ENCODE measurements at places on chromosomes 16 and 17. TPM values are rescaled to one million over a fixed set of nuclear protein-coding genes. Genes with fewer than 3 reads are reported as not detected.

GRCh38 chr17:55463600-55463999 lies 42.0 kb upstream of the MMD start:
- no peak overlapping the region for H3K27ac ChIP-seq
- no peak overlapping the region for H3K4me3 ChIP-seq
- H3K27me3 ChIP-seq: no peaks in the 10 kb centered on the region
- peaks cover 13% of the 10 kb centered on the region for H3K4me1 ChIP-seq
- no peak for DNase-seq
- H3K36me3 ChIP-seq: no peaks in the 10 kb centered on the region

GRCh38 chr16:75761108-75761507 lies 34.8 kb upstream of the CPHXL start:
- H3K36me3 ChIP-seq: no peaks in the 10 kb centered on the region
- 0 out of 2 replicates have a peak, but pooled peaks cover 4% of the 10 kb centered on the region for H3K27me3 ChIP-seq
- no peaks in the 10 kb centered on the region for H3K4me1 ChIP-seq
- DNase-seq: peak; percentile 32

DNA sequence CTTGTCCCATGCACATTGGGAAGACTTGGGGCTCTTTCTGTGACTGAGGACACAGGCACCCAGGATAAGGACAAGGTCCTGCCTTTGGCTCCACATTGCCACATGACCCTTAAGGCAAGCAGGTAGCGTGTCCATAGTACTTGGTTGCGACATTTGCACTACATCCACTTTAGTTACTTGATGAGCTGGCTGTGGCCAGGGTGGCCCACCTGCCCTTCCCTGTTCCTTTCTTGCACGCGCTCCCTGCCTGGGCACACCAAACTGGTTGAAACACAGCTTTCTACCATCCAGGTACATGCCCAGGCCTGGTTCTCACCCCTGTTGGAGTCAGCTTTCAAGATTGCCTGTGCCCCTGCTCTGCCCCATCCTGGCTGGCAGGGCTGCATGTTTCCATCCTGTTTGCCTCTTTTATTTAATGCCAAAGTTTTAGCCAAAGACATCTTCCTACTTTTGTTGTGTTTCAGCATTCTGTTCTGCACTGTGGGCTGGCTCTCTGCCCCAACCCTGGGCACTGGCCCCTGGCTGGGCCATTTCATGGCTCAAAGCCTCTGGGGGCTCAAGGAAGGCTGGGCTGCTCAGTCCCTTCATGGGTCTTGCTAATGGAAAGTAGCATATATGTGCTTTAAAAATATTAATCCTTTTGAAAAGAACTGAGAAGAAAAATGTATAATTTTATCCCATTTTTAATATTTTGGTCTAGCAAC lies 3.2 kb downstream of the B3GNT9 start:
- no peaks in the 10 kb centered on the region for H3K36me3 ChIP-seq
- no peaks in the 10 kb centered on the region for H3K27me3 ChIP-seq
- no peak for DNase-seq
- no peak overlapping the region for H3K4me3 ChIP-seq
- H3K4me1 ChIP-seq: no peaks in the 10 kb centered on the region
- H3K27ac ChIP-seq: no peak overlapping the region

- no peak overlapping the region for H3K27ac ChIP-seq
- no peak for DNase-seq
- H3K27me3 ChIP-seq: no peaks in the 10 kb centered on the region
- no peaks in the 10 kb centered on the region for H3K36me3 ChIP-seq
Observed at GRCh38 chr16:17026600-17027242, 444.0 kb downstream of the XYLT1 start.

DNA sequence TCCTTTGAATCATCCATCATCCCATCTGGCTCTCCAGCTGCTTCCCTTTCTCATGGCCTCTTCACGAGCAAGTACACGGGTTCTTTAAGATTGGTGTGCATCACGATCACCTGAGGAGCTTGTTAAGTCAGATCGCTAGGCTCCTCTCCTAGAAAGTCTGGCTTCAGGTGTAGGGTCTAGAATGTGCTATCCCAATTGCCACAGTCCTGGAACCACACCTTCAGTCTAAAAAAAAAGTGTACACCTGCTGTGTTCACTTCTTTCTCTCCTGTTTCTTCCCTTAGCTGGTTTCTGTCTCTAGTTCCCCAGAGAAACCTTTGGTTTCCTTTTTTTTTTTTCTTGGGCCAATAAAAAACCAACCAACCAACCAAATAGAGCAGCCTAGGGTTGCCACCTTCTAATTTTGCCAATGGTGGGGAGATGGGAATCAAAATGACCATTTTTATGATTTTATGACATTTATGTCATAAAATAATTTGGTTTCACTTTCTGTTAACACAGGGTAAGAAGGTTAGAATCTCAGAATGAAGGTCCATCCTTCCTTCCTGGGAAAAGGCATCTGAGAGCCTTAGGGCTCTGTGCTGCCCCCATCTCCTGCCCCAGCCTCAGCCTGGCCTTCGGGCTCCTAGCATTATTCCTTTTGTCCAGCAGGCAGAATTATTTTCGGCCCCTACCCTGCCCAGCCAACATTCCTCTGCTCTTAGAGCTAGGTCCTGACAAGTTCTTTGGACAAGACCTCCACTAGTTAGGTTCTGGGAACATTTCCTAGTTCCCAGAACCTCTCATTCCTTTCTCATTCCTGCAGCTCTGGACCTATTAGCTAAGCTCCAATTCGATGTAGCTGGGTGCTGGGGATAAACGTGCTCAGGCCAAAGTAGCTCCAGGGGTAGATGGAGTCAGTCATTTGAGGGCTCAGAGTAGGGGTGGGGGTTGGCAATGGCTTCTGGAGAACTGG lies 1.9 kb upstream of the GGT6 start:
- no peak for DNase-seq
- H3K4me3 ChIP-seq: no peak overlapping the region
- H3K27me3 ChIP-seq: no peaks in the 10 kb centered on the region

DNA sequence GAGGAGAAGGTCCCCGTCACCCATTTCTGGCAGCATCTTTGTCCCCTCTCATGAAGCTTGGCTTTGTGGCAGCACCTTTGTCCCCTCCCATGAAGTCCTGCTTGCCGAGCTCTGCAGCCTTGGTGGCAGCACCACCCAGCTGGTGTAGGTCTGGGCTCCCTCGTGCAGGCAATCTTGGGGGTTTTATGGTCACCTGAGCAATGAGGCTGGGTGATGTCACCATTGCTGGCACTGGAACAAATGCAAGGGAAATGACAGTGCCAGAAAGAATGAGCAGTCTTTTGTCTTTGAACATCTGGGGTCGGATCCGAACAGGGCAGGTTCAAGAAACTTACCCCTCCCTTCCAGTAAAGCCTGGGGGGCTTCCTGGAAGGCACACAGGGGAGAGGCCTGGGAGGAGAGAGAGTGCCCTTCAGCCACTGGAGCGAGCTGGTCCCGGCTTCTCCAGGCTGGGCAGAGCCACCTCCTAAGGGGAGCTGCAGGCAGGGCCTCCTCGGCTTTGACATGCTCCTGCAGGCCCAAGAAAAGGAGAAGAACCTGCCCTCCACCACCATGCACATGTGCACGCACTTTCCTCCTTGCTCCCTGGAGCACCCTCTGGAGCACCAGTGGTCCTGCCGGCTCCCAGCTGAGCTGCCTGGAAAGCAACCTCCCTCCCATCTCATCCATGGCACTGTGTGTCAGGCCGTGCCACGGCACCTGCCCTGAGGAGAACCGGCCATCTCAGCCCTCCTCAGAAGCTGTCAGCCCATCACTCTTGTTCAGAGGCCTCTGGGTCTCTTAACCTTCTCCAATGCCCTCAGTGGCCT lies 16.0 kb downstream of the BTBD17 start:
- peaks cover 30% of the 10 kb centered on the region for H3K27me3 ChIP-seq
- peak; percentile 48 for DNase-seq
- H3K36me3 ChIP-seq: no peaks in the 10 kb centered on the region
- H3K4me1 ChIP-seq: peaks cover 5% of the 10 kb centered on the region

DNA sequence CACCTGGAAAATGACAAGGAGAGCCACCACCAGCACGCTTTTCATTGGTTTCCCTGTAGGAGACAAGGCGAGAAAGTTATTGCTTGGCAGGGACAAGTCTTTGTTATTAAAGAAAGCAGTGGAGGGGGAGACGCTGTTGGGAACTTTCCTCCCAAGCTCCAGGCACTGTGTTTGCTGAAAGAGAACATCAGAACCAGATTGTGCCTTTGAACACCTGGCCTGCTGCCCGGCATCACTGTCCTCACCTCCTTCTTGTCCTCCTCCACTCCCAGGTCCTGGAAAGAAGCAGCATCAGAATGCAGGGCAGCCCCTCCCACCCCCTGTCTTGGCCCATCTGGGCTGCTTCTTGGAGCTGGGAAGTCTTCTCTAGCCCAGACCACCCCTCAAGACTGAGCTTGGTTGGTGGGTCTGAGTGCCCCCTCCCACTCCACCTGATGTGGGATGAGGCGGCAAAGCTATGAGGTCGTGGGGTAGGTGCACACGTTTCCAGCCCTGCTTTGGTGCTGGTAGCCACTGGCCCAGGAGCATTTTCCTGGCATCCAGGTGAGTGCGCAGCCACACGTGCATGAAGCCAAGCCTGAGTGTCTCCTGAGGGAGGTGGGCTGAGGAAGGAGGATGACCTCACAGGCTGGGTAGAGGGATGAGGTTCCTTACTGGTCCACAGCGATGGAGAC lies 6.2 kb downstream of the CCR7 start:
- H3K4me1 ChIP-seq: peaks cover 6% of the 10 kb centered on the region
- no peaks in the 10 kb centered on the region for H3K36me3 ChIP-seq
- no peak for DNase-seq
- H3K27ac ChIP-seq: no peak overlapping the region

DNA sequence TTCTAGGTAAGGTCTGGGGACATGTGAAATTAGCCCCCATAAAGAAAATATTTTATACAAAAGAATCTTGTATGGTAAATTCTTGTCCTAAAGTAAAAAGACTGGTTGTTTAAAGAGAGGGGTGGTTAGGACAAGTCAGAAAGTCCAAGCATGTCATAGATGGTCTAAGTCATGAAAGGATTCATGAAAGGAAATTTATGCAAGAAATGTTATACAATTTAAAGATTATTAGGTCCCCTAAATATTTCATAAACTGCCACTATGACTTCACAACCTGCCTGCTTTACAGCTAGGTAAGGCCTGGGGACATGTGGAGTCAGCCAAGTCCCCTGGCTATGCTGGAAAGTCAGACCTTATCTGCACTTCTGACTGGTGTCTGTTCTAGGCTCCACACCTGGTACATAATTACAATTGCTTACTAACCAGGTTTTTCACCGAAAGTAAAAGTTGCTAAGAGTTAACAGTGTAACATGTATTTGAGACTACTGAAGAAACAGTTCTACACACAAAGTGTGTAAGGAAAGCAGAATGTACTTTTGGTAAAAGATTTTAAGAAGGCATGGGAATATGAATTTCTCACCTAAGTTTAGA lies 17.0 kb downstream of the N4BP1 start:
- peaks cover 30% of the 10 kb centered on the region for H3K36me3 ChIP-seq
- peak overlapping the region; percentile 12 for H3K4me3 ChIP-seq
- no peak overlapping the region for H3K27ac ChIP-seq
- DNase-seq: no peak
- H3K27me3 ChIP-seq: no peaks in the 10 kb centered on the region

GRCh38 chr17:79000396-79001189 lies 9.0 kb downstream of the CANT1 start:
- no peak overlapping the region for H3K4me3 ChIP-seq
- H3K27ac ChIP-seq: no peak overlapping the region
- peaks cover 47% of the 10 kb centered on the region for H3K36me3 ChIP-seq
- no peak for DNase-seq
- H3K4me1 ChIP-seq: peaks cover 62% of the 10 kb centered on the region

DNA sequence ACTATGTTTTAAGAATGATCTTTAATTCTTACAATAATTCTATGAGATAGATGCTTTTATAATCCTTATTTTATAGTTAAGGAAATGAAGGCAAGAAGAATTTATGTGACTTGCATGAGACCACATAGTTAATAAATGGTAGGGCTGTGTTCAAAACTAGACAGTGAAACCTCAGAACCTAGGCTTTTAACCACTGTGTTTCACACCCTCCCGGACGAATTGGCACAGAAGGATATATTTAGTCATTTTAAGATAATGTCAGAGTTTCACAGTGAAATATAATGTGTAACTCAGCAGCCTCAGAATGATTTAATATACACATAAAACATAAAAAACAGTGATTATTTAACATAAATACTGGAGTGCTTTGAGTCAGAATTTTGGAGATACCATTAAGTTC lies 57.0 kb downstream of the NSRP1 start:
- H3K4me3 ChIP-seq: no peak overlapping the region
- H3K4me1 ChIP-seq: peaks cover 7% of the 10 kb centered on the region
- H3K27ac ChIP-seq: no peak overlapping the region
- no peak for DNase-seq
- no peaks in the 10 kb centered on the region for H3K27me3 ChIP-seq

DNA sequence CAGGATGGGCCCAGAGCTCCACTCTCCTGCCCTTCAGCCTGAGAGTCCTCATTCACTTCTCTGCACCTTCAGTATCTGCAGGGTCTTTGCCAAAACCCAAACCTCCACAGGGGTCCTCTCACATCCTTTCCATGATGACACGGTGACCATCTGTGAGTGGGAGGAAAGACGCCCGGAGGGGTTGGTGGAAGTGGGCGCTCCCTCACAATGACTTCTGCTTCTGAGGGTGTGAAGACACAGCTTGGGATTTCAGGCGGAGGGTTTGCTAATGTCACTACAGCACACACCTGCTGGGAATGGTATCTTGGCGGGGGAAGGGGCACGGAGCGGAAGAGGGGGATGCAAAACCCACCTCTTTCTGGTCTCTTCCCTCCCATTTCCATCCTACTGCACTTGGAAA lies 115.1 kb upstream of the SDK2 start:
- H3K36me3 ChIP-seq: no peaks in the 10 kb centered on the region
- H3K27ac ChIP-seq: no peak overlapping the region
- no peaks in the 10 kb centered on the region for H3K4me1 ChIP-seq
- DNase-seq: no peak

- DNase-seq: peak; percentile 73
- H3K27ac ChIP-seq: peak overlapping the region; percentile 95
- peaks cover 16% of the 10 kb centered on the region for H3K36me3 ChIP-seq
- H3K4me1 ChIP-seq: peaks cover 75% of the 10 kb centered on the region
- H3K27me3 ChIP-seq: no peaks in the 10 kb centered on the region
Observed at GRCh38 chr17:15261258-15261801, 3.8 kb downstream of the PMP22 start.

- H3K4me3 ChIP-seq: peak overlapping the region; percentile 50
- no peaks in the 10 kb centered on the region for H3K27me3 ChIP-seq
Observed at GRCh38 chr16:85610059-85610445, 3.1 kb upstream of the GSE1 start.

- no peak for DNase-seq
- H3K4me3 ChIP-seq: no peak overlapping the region
- H3K36me3 ChIP-seq: no peaks in the 10 kb centered on the region
- H3K27me3 ChIP-seq: no peaks in the 10 kb centered on the region
- H3K27ac ChIP-seq: no peak overlapping the region
Observed at GRCh38 chr17:17535957-17536356, 39.8 kb upstream of the RASD1 start.

Gene CCNF
- total RNA-seq: 31.4 TPM

Gene MSL1
- total RNA-seq: 22.2 TPM

Gene NIP7
- 28.3 TPM for total RNA-seq

Gene SMIM36
- not detected for total RNA-seq

Gene SOST
- not detected for total RNA-seq

Gene TNP2
- total RNA-seq: not detected

Gene CCL17
- not detected for total RNA-seq

Gene KCTD19
- not detected for total RNA-seq

Gene KRTAP4-3
- not detected for total RNA-seq

Gene IQCK
- total RNA-seq: 3.3 TPM

All from PC-3 (cell line).